ENCODE measurements at places on chromosomes 2 and 18. TPM values are rescaled to one million over a fixed set of nuclear protein-coding genes. Genes with fewer than 3 reads are reported as not detected.

Gene AQP12A
- total RNA-seq = not detected

Gene VWA3B
- total RNA-seq = not detected

Gene UGT1A1
- total RNA-seq = not detected

Gene NEUROD1
- total RNA-seq = not detected

Gene TFPI
- total RNA-seq = 66.9 TPM

Gene MYOM1
- 0.22 TPM for total RNA-seq

Gene MAPK4
- total RNA-seq = not detected

Gene GKN2
- not detected for total RNA-seq

Gene COL4A3
- 0.25 TPM for total RNA-seq

Gene RAB17
- total RNA-seq = 0.12 TPM

Gene TEKT4
- not detected for total RNA-seq

Gene PRSS56
- not detected for total RNA-seq

Gene ABCG5
- total RNA-seq = not detected

Gene GEN1
- 8.1 TPM for total RNA-seq

Gene GKN1
- not detected for total RNA-seq

Gene CROCC2
- not detected for total RNA-seq

Gene SERPINB7
- total RNA-seq = 136 TPM

Gene NEURL3
- total RNA-seq = not detected

Gene CYP26B1
- total RNA-seq = 0.33 TPM

Gene AQP12B
- not detected for total RNA-seq

Gene CFAP53
- 1.1 TPM for total RNA-seq

Gene KCNG3
- under 0.01 TPM for total RNA-seq

Gene C2orf72
- total RNA-seq = 0.22 TPM

Gene B4GALT6
- total RNA-seq = 6.6 TPM

Gene RGPD4
- not detected for total RNA-seq

Gene CTNNA2
- not detected for total RNA-seq

Gene RAB6D
- total RNA-seq = not detected

Gene LHCGR
- total RNA-seq = not detected

Gene DYNC1I2
- total RNA-seq = 128 TPM

Gene COL3A1
- 1,747 TPM for total RNA-seq

Gene ADD2
- 0.37 TPM for total RNA-seq

Gene CPO
- 0.12 TPM for total RNA-seq

Gene SNX17
- total RNA-seq = 170 TPM

Data from uterine smooth muscle cell (primary cell).